NCI-H1930 (cell line): ENCODE measurements at places on chromosomes 12 and 14.
A peak's percentile ranks its signal among the peaks of the same experiment; 100 is the strongest.

- no peak for DNase-seq
These were observed 30.6 kb upstream of the KICS2 start for GRCh38 chr12:64252681-64253080.

DNA sequence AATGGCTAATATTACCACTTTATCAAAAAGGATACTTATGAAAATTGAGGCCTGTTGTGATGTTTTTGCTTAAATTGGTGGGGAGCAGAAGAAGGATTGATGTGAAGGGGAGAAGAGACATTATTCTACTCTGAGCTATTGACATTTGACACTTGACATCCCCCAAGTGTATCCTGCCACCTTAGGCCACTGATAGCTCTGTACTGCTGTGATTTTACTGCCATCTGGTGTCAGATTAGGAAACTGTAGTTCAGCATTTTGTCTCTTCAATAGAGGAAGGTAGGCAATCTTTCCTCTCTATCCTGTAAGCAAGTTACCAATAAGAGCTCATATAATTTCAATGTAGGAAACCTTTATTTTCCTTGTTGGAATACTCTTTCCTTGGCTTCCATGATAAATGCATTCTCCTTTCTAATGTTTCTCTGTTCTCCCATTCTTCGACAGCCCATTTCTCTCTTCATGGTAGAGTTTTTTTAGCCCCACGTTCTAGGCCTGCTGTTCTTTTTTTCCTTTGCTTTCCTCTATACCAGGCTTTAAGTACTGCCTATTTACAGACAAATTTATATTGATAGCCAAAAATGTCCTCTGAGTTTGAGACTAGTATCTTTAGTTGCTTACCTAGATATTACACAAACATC is 46.3 kb downstream of the PPHLN1 start:
- peak; percentile 75 for DNase-seq

DNA sequence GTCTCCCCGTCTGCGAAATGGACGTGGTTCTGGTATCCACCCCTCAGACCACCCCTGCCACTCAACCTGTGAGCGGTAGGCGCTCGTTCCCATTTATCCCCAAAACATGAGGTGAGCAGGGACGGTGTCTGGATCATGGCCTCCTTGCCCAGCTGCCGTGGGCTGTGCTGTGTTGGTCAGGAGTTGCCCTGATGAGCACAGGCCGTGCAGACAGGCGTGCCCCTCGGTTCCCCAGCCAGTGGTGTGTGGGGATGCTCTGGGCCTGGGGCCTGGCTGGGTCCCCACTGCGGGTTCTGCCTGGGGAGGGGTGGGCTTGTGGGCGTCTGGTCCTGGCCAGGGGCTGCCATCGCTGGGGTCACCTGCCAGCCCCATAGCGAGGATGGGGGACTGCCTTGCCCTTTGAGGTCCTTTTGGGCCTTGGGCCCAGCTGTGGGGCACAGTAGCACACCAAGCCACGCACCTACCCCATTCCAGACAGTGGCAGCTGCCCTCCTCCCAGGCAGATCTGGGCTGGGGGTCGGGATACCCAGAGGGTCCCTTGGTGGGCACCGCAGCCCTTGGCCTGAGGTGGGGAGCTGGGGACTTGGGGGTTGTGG is 11.3 kb upstream of the PUS1 start:
- no peak for DNase-seq

DNA sequence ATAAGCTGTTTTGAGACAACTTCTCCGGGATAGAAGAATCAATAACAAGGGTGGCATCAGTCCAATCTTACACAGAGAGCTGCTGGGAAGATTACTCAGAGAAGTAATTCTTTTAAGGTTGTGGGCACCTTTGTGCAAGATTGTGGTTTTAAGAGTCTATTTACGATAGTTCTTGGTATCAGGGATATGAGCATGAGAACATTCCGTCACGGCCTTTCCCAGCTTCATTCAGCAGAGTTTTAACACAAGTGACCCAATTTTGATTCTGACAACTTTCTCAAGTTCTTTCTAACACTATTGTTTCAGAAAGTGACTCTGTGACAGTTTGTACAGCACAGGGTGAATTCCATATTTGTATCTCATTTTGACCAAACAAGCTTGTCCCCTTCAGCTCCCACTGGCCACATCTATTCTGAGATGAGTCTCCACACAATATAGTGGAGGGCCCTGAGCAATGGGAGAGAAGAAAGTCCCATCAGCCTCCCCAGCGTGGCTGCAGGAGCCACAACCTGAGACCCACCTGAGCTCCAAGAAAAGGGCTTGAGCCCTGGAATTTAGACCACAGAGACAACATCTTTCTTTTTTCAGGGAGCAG is 869.2 kb downstream of the TMEM121 start:
- DNase-seq: no peak

DNA sequence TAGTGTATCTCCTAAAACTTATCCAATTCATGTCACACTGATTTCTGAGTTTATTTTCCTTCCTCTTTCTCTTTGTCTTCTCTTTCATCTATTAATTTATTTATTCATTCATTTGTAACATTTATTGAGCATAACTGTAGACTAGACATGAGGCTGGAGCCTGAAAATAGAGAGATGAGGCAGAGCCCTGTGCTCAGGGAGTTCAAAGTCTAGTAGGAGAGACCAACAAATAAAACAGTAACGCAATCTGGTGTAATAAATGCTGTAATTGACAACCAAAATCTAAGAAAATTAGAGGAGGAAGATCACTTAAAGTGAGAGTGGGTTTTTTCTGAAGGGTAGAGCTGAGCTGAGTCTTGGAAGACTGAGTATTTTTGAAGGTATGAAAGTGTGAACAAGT is 87.5 kb downstream of the POLR3B start:
- DNase-seq: peak; percentile 45

GRCh38 chr12:131980263-131980662 is 30.5 kb downstream of the EP400 start:
- no peak for DNase-seq
